ENCODE measurements at places on chromosomes 2 and 18.

DNA sequence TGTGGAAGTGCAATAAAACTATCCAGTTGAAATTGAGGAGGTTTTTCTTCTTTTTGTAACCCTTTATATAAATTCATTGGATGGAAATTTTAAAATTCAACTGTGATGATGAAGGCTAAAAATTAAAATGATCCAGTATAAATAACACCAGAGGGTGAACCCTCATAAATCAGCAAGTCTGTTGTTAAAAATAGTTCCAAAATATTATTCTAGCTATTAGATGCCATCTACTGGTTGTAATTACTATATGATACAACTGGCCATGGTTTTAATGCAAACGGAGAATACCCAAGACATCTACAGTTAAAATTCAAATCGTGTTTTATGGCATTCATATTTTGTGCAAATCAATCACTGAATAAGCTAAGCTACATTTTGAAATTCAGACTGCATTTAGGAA, 53.8 kb downstream of the TMEM200C start:
- DNase-seq, result no peak

GRCh38 chr2:14079576-14079975, 552.9 kb upstream of the LRATD1 start:
- DNase-seq, result no peak

DNA sequence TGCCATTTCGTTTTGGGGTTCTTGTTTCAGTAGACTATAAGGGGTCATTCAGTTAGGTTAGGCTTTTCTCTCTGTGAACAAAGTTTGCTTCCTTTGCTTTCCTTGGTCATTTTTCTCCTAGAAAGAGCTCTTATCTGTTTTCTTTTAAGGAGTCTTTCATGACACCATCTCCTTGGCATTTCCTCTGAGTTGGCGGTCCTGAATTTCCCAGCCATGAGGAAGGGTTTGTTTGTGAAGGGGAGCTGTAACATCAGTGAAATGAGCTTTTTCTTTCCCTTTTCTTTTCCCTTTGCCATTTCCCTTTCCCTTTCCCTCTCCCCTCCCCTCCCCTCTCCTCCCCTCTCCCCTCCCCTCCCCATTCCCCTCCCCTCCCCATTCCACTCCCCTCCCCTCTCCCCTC, 61.7 kb downstream of the MAP4K4 start:
- DNase-seq, result no peak

- DNase-seq, result no peak
Measured at GRCh38 chr2:163171786-163172530, 333.4 kb upstream of the KCNH7 start.

DNA sequence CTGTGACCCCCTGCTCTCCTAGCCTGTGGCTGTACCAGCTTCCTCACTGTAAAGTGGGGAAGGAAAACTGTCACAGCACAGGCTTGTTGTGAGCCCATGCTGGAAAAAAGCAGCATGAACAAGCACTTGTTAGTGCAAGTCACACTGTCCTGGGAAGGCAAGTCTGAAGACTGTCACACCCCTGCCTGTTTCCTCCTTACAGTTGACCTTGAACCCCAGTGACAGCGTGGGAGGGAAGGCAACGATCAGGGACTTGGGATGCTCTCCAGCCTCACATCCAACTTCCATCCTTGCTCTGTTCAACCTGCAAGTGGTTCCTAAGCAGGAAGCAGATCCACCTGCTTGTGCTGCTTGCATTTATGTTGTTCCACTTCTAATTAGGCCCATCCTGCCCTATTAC, 311.3 kb upstream of the KLHL29 start:
- no peak for DNase-seq

- no peak for DNase-seq
Measured at GRCh38 chr2:133503323-133503722, 64.9 kb downstream of the NCKAP5 start.

DNA sequence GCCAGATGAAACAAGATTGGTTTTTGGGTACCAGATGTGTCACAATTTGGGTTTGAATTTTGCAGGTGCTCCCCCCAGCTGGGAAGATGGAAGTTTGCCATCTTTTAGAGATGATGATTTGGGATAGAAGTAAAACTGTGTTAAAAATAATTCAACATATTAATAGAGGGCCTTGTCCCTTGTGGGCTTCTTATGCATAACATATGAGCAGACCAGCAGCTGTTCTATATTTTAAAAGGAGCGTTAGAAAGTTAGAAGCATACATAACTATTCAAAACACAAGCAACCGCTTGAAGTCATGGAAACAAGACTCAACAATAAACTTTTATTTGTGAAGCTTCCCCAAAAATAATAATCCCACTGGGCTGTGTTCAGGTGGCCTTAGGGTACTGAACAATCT, 62.8 kb downstream of the EFEMP1 start:
- no peak for DNase-seq

GRCh38 chr2:101442667-101443061, 32.2 kb downstream of the RFX8 start:
- DNase-seq, result no peak

GRCh38 chr2:149645391-149645790, 57.8 kb upstream of the MMADHC start:
- DNase-seq, result no peak

DNA sequence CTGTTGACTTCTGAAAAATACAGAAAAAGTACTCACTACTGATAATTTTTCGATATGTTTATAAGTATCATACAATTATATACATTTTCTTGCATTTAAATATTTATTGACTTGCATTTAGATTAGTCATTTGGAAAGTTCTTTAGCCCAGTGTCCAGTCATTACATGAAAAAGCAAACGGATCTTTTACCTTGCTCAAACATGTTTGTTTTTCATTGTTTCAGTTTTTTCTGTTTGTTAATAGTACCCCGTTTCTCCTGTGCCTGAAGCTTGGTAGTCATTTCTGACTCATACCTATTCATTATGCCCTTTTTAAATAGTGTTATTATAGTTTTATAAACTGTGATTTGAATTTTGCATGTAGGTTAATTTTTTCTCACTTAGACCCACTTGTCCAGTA, 28.1 kb downstream of the CEP192 start:
- DNase-seq, result no peak

DNA sequence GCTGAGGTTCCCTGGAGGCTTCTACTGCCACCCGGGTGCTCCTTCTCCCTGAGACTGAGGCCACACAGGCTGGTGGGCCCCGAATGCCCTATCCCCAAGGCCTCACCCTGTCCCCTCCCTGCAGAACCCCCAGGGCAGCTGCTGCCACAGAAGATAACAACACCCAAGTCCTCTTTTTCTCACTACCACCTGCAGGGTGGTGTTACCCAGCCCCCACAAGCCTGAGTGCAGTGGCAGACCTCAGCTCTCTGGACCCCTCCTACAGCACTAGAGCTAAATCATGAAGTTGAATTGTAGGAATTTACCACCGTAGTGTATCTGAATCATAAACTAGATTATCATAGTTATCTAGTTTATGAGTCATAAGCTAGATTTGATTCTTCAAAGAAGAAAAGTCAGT, 7.3 kb upstream of the CENPA start:
- DNase-seq, result no peak

DNA sequence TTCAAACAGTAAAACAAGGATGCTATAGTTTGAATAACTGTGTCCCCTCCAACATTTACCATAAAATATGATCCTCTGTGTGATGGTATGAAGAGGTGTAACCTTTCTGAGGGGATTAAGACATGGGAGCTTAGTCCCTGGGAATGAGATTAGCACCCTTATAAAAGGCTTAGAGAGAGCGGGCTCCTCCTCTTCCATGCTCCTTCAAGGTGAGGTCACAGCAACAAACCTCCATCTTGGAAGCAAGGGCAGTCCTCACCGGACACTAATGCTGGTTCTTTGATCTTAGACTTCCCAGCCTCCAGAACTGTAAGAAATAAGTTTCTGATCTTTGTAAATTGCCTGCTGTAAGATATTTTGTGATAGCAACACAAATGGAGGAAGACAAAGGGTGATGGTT, 700.3 kb downstream of the TMEM182 start:
- DNase-seq, result no peak

DNA sequence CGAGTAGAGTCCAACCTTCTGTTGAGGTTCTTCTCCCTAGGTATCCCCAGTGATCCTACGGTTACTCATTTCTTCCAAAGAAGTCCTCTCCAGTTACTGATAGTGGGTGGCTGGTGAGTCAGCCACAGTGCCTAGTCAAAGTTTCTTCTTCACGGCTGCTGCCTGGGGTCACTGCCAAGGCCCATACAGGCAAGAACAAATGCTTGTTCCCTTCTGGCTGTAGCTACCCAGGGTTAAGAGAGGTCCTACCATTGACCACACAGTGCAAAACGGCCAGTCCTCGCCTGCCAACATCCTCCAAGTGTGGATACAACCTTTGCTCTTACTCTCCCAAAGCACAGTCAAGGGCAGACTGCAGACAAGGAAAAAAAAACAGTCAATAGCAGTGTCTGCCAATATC, 2.9 kb upstream of the PTPN4 start:
- DNase-seq, result no peak

- DNase-seq, result peak; percentile 31
Measured at GRCh38 chr2:157838442-157839161, 37.5 kb downstream of the ACVR1 start.

- DNase-seq, result no peak
Measured at GRCh38 chr2:80874374-80874773, 569.8 kb upstream of the LRRTM1 start.

- DNase-seq, result no peak
Measured at GRCh38 chr2:128262315-128263253, 56.1 kb downstream of the HS6ST1 start.

DNA sequence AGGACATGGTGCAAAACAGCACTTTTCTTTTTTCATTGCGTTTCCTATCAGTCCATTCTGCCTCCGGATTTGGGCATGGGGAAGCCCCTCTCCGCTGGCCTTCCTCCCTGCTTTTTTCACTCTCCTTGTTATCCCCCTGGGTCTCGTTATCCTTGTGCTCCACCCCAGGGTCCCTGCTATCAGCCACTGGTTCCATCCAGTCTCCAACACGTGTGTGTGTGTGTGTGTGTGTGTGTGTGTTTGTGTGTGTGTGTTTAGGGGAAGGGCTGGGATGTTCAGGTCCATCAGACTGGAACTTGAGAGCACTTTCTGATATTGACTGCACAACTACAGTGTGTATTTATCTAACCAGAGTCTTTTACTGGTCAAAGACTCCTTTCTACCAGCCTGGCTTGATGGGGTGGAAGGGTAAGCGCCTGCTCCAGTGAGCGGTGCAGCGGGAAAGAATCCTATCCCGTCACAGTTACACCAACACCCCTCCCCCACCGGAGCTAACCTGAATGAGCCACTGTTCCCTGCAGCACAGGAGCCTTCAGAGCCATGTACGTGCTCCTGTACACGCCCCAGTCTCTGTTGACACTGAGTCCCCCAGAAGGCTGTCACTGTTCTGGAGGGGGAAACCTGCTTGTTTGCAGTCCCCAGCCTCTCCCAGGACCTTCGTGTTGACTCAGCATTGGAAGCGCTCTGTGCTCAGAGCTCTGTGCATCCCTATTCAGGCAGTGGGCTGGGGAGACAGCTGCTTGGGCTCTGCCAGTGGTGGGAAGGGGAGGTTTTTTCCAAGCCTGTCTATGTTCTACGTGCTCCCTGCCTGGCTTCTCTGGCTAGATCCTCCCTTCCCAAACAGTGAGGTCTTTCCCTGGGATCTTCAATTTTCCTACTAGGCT, 4.6 kb downstream of the INHA start:
- no peak for DNase-seq

DNA sequence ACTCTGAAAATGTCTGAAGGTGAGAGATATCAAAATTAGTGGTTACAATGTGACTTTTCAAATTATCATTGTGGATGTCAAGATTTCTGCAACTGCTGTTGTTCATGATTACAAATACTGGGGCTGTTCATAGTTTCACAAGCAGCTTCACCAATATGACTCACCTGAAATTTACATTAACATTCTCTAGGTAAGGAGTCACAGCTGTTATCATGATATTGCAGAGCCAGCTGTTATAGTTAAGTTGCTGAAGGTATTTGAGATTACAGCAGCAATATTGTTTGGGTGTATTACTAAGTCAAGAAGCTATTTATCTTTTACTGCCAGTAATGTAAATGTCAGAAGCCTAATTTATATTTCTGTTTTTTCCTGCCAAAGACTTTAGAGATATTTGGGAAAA, 140.0 kb downstream of the MC4R start:
- no peak for DNase-seq

DNA sequence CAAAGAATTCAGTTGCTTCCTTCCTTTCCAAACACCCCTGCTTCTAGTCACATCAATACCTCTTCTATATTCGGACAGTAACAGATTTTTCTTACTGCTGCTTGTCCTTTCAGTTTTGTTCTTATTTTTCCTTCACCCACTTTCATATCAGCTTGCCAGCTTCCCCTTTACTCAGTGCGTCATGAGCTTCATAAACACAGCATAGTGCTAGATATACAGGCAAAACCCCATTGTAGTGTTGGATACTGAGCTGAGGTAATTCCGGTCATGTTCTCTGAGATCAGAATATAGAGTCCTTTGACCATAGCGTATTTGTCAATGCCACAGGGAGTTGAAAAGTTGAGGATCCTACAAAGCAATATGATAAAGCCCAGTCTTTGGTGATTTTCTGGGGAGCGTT, 2.4 kb downstream of the FARP2 start:
- DNase-seq, result no peak

DNA sequence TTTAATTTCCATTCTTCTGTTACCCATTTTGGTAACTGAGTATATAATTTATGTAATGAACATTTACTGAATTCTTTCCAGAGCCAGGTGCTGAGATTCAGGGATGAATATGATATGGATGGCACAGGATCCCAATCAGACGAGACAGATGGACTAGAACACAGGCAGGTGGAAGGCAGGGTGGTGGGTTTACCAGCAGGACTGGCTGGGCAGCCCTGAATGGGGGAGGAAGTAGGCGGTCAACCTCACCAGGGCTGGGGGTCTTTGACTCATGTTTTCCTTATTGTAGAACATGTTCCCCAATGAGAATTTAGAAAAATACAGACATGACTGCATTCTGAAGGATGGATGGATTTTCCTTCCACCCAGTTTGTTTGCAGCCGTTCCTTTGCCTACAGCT, 80.3 kb downstream of the CIB4 start:
- DNase-seq, result no peak

GRCh38 chr2:68907920-68908253, 36.7 kb upstream of the BMP10 start:
- no peak for DNase-seq

DNA sequence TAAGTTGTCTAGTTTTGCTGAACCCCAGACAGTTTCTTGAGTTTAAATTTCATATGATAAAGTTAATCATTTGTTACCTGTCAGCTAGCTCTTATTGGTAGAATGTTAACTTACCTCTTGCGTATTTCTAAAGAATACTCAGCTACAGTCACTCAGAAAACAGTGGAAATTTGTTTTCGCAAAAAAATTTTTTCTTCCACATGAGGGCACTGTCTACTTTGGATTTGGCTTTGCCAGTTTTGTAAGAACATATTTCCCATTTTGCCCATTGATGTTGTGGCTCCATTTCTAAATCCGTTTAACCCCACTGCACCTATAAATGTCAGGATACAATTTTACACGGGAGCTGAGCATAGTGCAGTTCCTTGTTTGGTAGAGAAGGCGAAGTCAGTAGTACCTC, 19.1 kb upstream of the GCFC2 start:
- DNase-seq, result no peak

DNA sequence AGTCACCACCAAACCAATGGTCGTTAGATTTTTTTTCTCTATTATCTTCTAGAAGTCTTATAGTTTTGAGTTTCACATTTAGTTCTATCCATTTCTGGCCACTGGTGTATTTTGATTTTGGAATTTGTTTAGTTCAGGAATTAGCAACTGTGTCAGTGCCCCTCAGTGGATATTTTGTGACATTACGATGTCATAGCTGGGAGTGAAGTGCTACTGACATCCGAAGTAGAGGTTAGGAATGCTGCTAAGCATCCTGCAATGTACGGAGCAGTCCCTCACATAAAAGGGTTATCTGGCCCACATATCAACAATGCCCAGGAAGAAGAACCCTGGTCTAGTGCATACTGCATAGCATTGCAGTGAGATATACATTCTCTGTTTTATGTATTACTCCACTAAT, 157.4 kb upstream of the RGPD4 start:
- DNase-seq, result no peak
